T-helper 1 cell treated with Interleukin-12 subunit alpha and Interleukin-12 subunit beta and Interleukin-4 antibody, amounts not matched to agents 30 ng/mL and 1 ng/mL, for 36 hours (primary cell): ENCODE measurements at places on chromosomes 16 and 17. TPM values are rescaled to one million over a fixed set of nuclear protein-coding genes. Genes with fewer than 3 reads are reported as not detected.

The EMP2 gene
- not detected in 2 replicates for total RNA-seq

The PMP22 gene
- 0.22 TPM in 1 of 2 replicates, not detected in the other for total RNA-seq

The C1QTNF8 gene
- not detected in 2 replicates for total RNA-seq

The TBC1D3H gene
- not detected in 2 replicates for total RNA-seq

The MPP2 gene
- 0.86 and 1.2 TPM in 2 replicates for total RNA-seq
